A549 treated with dexamethasone at 1 μM for 4 hours (cell line): ENCODE measurements at places on chromosomes 4 and X. TPM values are rescaled to one million over a fixed set of nuclear protein-coding genes. Genes with fewer than 3 reads are reported as not detected.

Gene EFHC2
- total RNA-seq: 0.20 to 0.46 TPM (median 0.27 TPM) in 5 replicates

Gene TMEM128
- total RNA-seq: 8.7 to 11.2 TPM (median 9.9 TPM) in 5 replicates

Gene SNX25
- 6.9 to 8.1 TPM (median 7.4 TPM) in 5 replicates for total RNA-seq

Gene CD40LG
- total RNA-seq: not detected in 5 replicates

Gene HS6ST2
- 0.08 to 0.21 TPM (median 0.15 TPM) in 5 replicates for total RNA-seq

Gene AFAP1
- total RNA-seq: 15.0 to 21.0 TPM (median 20.7 TPM) in 5 replicates

Gene TLR10
- total RNA-seq: 0.02 to 0.08 TPM (median 0.03 TPM) in 4 of 5 replicates, not detected in the other

Gene SSX2
- total RNA-seq: not detected in 5 replicates

Gene FAM149A
- 1.3 to 2.1 TPM (median 1.6 TPM) in 5 replicates for total RNA-seq

Gene METAP1
- 45.3 to 57.3 TPM (median 51.2 TPM) in 5 replicates for total RNA-seq

Gene ABLIM2
- total RNA-seq: 5.3 to 11.5 TPM (median 7.6 TPM) in 5 replicates

Gene TMPRSS11B
- total RNA-seq: not detected in 5 replicates

Gene ATP2B3
- 0.07 to 0.15 TPM (median 0.13 TPM) in 5 replicates for total RNA-seq

Gene PRDM5
- 2.9 to 5.1 TPM (median 4.4 TPM) in 5 replicates for total RNA-seq

Gene MAGEA3
- total RNA-seq: 2.2 to 3.9 TPM (median 2.7 TPM) in 5 replicates

Gene SPANXA2
- 0.14 to 0.25 TPM (median 0.17 TPM) in 3 of 5 replicates, not detected in the others for total RNA-seq

Gene PFKFB1
- total RNA-seq: 0.07 to 0.15 TPM (median 0.10 TPM) in 3 of 5 replicates, not detected in the others

Gene SHROOM4
- total RNA-seq: not detected in 5 replicates

Gene PHKA1
- 23.5 to 33.3 TPM (median 30.8 TPM) in 5 replicates for total RNA-seq

Gene RAB33A
- total RNA-seq: 0.11 to 0.19 TPM (median 0.17 TPM) in 5 replicates

Gene MAGEB17
- not detected in 5 replicates for total RNA-seq
